NCI-H748 treated with DMSO at 0.1 percent for 48 hours (cell line): ENCODE measurements at places on chromosomes 2 and 18.

DNA sequence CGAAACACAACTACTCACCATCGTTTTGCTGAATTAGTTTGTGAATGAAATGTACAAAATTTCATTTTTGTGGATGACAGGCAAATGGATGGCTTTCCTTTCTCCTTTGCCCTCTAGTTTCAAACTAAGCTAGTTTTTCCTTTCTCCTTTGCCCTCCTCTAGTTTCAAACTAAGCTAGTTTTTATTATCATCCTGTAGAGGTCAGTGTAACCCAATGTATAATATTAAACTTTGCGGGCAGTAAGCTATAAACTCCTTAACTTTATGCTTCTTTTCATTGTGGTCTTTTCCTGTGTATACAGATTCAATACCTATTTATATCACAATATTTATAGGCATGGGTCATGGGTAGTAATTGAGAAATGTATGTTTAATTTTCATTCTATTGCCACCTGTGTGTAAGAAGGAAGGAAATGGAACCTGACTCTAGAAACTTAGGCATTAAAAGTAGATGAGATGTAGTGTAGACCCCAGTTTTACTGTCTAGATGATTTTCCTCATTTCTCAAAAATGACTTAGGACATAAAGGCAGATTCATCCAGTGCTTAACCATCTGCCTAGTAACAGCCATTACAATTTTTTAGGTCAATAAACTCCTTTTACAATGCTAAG lies 58.1 kb downstream of the MAP3K19 start:
- peak; percentile 23 for DNase-seq

GRCh38 chr2:151410485-151410834 lies 758 bp downstream of the RIF1 start:
- peak; percentile 25 for DNase-seq

DNA sequence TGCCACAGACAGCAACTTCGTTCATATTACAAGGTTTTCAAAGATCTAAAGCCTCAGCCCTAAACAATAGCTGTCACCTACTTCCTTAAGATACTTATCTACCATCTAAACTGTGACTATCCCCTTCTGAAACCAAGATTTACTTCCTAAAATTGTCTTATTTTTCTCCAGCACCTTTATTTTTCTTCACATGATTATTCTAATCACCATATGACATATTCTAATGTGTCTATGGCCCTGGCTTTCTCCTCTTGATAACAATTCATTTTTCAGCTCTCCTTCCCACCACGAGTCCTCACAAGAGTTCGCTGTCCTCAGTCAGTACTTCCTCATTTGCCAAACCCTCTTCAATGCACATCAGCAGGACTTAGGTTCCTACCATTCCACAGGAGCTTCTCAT lies 53.9 kb downstream of the RTTN start:
- no peak for DNase-seq

DNA sequence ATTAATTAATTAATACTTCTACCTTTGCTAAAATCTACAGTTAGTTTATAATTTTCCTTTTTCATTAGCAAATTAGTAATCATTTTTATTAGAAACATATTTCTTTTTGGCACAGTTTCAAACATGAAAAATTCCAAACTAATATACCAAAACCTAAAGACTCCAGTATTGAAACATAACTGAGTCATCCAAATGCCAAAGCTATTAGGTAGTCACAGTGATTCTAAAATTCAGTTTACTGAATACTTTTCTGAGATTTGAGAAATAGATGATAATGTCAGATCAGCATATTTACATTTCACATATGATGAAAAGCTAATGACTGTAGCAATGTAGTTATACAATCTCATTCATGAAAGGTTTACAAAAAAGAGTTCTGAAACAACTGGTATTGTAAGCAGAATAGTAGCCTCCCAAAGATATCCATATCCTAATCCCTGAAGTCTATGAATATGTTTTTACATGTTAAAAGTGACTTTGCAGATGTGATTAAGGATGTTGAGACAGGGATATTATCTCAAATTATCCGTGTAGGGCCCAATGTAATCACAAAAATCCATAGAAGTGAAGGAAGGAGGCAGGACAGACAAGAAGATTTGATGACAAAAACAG lies 680.2 kb upstream of the CHAC2 start:
- no peak for DNase-seq

DNA sequence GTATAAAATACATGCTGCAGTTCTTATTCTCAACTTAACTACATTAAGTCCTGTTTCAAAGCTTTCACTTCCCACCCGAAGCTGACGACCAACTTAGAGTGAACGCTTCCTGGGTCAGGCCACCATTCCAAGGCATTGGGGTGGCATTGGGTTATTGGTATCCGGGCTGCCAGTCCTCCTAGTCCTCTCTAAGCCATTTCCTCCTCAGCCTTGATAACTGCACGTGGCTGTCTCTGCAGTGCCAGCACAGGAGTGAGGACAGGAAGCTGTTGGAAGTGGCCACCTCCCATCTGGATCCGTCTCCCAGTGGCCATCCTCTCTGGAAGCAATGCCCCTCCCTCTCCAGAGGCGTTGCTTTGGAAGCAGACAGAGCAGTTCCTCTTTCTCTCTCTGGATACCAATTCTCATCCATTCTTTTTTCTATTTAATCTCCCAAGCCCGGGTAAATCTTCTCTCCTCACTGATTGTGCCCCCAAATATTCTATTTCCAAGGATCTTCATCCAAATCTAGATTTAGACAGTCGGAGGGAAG lies 354.7 kb downstream of the EIPR1 start:
- DNase-seq = no peak

DNA sequence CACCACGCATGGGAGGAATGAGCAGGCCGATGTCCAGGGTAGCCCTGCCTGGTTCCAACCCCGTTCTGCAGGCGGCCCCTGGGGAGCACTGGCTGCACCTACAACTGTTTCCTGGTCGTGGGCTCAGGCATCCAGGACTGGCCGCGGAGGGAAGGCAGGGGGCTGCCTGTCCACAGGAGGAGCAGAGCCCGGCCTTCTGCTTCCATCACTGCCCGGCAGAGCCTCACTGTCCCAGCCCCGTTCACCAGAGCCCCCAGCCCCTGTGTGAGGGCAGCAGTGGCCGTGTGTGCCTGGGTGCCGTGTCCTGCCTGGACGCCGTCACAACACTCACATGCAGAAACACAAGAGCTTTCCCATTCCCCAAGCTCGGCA lies 56.2 kb downstream of the KCNG2 start:
- no peak for DNase-seq

GRCh38 chr2:46937471-46937901 lies 21.9 kb upstream of the MCFD2 start:
- DNase-seq = no peak

DNA sequence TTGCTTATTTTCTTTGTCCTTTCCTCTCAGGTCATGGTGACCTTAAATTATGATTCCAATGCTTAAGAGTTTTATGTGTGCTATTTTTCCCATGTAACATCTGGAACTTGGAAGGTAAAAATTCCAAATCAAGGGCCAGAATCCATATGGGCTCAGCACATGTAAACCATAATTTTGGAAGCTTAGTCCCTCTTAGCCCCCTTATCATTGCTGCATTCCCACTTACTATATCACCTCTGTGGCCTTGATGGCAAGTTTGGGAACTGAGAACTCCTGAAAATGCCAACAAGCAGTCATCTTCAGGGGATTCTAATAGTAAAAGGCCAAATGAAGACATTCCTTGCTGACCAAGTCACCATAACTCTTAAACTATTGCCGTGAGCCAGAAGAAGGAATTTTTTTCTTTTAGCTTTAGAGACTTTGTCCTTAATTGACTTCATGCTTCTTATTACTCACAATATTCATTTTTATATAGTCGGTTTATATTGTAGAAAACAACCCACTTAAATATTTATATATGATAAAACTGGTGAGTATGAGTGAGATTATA lies 251.4 kb downstream of the SLC8A1 start:
- no peak for DNase-seq

DNA sequence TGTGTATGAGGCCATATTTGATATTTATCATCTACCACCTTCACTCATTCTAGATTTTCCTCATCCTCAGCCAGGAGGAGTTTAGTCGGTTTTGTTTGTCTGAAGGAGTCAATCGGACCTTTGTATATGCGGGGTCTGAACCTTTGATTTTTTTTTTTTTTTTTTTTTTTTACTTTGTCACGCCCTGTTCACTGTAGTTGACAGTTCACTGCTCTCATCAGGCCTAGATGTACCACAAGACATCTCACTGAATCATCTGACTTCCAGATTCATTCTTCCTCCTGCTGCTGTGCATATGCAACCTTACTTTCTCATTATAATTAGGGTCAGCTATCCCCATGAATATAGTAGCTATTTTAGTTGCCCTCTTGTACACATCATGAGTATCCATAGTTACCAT lies 133.2 kb downstream of the ARHGAP15 start:
- DNase-seq = no peak

DNA sequence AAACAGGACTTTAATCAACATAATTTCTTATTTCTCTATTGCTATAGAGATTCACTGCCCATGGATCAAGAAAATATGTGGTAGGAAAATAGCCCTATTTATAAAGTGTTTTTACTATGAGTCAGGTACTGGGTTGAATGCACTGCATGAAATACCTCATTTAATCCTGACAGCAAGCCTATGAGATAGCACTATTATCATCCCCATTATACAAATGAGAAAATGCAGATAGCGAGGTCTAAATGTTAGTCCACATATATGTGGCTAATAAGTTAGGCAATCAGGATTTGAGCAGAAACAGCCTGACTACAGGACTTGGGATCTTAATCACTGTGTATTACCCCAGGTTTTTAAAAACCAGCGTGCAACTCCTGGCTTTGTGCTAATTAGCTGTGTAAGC lies 8.5 kb upstream of the LYPD1 start:
- no peak for DNase-seq

DNA sequence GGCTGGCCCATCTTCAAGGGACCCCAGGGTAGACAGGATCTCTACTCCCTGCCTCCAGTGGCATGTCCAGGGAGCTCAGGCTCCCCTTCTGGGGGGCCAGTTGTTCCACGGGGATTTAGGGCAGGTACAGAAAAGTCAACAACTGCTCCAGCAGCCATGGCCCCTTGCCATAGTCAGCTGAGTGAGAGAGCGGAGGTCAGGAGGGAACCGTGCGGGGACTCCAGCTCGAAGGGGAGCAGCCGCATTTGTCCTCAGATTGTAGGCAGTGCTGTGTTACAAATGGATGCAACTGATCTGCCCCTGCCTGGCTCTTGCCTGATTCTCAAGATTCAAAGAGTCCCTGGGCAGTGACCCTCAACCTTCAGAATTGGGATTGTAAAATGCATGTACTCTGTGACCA lies 49.9 kb downstream of the ITGB1BP1 start:
- DNase-seq = no peak

DNA sequence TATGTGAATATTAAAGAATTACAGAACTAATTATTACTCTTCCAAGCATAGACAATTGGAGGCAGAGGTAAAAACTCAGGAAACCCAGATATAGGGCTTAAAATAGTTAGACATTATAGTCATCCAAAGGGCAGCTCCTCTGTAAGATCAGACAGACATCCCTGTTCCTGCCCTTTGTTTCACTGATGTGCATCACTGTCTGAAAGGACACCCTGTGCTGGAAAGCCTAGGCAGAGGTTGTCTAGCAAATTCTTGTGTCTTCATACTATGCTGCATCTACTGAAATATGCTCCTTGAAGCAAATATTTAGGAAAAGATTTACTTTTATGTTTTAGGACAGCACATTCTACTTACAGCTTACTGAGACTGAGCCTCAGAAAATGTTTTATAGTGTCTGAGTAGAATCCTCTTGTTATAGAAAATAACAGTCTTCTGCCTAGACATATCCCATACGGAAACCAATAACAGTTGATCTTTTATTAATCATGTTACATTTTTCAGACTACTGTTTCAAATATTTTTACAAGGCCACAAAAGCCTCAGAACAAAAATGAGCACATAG lies 977.3 kb upstream of the CDH2 start:
- no peak for DNase-seq
